Fibroblast of skin of back (primary cell): ENCODE measurements at places on chromosomes 5 and 9.

- peak; percentile 68 for DNase-seq
Measured at GRCh38 chr9:78973907-78974306, 597.9 kb upstream of the TLE4 start.

GRCh38 chr5:150179019-150179620 is 10.7 kb upstream of the SLC6A7 start:
- DNase-seq, result no peak

DNA sequence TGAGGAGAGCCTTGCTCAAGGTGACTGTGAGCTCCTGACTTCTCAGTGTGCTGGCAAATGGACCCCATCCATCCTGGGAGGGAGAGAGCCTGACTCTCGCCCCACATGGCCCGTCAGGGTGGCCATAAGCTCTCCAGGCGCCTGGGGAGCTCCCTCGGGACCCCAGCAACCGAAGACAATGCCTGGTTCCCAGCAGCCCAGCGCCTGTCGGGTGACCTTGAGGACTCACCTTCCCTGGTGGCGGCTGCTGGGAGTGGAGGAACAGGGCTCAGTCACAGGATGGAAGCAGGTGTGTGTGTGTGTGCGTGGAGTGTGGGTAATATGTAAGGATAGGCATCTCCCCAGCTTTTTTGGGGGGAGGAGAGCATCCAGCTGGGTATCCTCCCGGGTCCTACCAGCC is 190.3 kb downstream of the MELK start:
- no peak for DNase-seq

DNA sequence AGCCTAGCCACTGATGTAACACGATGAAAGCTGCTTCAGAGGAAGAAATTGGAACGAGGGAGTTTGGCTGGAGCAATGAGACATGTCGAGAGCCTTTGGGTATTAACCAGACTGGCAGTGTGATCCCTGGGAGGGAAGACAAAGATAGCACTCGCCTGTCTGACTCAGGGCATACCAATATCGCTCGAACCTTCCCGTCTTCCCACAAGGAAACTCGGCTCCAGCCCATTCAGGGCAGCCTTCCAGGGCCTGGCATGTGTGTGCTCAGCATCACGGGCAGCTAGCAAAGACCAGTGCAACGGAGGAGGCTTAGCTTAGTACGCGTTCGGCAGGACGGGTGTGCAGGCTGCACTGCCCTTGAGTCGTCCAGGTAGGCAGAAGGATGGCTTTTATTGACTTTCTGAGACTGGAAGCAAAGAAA is 356.9 kb upstream of the WWC1 start:
- DNase-seq, result peak; percentile 96

GRCh38 chr5:110045158-110045557 is 355.4 kb downstream of the MAN2A1 start:
- DNase-seq, result peak; percentile 33

DNA sequence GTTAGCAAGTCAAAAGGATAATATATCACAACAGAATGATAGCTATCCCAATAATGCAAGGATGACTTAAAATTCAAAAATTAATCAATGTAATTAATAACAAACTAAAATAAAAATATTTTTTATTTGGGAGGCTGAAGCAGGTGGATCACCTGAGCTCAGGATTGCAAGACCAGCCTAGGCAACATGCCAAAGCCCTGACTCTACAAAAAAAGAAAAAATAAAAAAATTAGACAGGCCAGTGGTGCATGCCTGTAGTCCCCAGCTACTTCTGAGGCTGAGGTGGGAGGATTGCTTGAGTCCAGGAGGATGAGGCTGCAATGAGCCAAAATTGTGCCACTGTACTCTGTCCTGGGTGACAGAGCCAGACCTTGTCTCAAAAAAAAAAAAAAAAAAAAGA is 399.3 kb downstream of the ADGRV1 start:
- no peak for DNase-seq

DNA sequence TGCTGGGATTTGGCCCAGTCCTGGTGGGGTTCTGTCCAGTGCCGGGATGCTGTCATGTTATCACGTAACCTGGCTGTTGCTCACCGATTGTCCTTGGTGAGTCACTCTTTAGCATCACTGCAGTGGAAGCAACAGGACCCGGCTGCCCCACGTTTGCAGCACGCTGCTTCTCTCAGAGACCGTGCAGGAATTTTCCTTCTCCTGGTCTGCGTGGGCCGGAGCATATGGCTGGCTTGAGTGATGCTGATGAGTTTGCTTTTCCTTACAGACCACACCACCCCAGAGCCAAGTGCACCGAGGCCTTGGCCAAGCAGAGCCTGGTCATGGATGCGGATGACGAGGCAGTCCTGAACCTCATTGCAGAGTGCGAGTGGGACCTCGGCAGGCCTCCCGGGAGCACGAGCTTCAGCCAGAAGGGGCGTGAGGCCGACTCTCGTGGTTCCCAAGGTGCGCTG is 21.4 kb downstream of the CEP72 start:
- DNase-seq, result no peak

GRCh38 chr5:68557162-68557936 is 341.8 kb downstream of the PIK3R1 start:
- DNase-seq, result peak; percentile 45

GRCh38 chr9:114300153-114300845 is 22.6 kb upstream of the ORM1 start:
- DNase-seq, result no peak

- no peak for DNase-seq
Measured at GRCh38 chr5:88154891-88155290, 113.8 kb downstream of the TMEM161B start.

DNA sequence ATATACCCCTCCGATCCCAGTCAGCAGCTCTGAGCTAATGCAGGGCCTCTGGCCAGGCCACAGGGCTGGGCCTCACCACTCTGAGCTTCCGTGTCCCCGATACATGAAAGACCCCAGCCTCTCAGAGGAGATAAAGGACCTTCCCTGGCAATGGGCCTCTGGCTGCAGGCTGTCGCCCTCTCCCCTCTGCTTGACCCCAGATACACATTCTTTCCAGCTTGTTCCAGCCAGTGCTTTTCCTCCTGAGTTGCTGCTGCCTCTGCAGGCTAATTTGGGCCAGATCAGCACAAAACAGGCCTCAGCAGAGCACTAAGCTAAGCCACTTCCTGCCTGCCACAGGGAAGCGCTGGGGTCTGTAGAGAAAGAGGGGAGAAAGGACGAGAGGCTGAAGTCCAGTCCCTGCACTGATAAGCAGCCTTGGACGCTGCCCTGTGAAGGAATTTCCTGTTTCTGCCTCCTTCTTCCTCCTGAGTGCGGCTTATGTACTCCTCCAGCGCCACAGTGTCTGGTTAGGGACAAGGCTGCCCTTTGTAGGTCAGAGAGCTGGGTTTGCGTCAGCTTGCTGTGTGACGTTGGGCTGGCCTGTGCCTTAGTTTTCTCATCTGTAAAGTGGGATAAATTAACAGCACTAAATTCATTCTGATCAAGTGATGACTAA is 73.0 kb upstream of the IL17B start:
- peak; percentile 64 for DNase-seq

DNA sequence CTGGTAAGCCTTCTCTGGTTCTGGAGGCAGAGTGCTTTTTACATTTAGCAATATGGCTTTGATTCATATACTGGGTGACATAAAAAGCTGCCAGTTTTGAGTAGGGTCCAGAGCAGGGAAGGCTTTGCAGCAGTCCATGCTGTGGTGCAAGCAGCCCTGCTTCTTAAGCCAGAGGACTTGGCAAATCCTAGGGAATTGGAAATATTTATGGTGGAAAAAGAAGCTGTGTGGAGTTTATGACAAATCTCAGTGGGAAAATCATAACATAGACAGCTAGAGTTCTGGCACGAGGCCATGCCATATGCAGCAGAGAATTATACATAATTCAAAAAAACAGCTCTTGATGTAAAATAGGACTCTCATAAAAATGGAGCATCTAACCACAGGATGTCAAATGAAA is 536.4 kb downstream of the RASEF start:
- DNase-seq, result peak; percentile 28

DNA sequence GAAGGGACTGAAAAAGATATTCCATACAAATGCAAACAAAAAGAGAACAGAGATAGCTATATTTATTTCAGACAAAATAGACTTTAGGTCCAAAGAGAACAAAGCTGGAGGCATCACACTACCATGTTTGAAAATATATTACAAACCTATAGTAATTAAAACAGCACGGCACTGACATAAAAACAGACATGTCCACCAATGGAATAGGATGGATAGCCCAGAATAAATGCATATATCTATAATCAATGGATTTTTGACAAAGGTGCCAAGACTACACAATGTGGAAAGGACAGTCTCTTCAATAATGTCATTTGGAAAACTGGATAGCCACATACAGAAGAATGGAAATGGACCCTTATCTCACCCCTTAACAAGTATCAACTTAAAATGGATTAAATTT is 10.2 kb downstream of the PRKAA1 start:
- DNase-seq, result no peak
